ENCODE measurements at places on chromosomes 6 and 20.

DNA sequence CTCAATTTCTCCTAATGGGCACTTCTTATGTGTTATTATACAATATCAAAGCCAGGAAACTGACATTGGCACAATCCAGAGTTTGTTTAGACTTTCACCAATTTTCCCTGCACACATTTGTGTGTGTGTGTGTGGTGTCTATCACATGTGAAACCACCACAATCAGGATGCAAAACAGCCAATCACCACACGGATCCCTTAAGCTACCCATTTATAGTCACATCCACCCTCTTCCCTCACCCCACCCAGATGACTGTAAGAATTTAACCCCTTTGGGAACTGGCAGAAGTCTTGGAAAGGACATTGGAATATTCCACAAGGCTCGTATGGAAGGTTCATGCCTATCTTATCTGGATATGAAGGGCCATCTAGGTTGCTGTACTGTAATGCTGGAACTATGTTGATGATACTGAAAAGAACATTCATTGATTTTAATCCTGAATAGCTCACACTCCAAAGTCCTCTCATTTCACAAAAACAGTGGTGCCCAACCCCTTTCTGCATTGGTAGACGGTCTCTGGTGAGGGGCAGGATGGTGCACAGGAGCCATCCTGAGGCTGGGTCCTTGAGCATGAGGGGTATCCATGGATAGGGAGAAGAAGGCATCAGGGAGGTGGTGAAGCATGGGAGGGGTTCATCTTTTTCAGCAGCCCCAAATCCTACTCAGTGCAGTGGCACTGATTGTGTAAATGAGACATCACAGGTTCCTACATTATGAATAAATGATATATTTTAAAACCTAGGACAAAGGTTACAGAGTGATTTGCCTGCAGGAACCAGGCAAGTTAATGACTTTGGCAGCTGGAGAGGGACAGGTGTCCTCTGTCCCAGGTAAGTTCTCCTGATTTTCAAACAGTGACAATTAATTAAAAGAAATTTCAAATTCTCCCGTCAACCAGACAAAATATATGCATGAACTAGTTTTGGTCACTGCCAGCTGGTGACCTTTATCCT lies 12.1 kb upstream of the CTCFL start:
- DNase-seq: no peak

GRCh38 chr6:13124131-13124530 lies 204.2 kb downstream of the TBC1D7 start:
- no peak for DNase-seq

DNA sequence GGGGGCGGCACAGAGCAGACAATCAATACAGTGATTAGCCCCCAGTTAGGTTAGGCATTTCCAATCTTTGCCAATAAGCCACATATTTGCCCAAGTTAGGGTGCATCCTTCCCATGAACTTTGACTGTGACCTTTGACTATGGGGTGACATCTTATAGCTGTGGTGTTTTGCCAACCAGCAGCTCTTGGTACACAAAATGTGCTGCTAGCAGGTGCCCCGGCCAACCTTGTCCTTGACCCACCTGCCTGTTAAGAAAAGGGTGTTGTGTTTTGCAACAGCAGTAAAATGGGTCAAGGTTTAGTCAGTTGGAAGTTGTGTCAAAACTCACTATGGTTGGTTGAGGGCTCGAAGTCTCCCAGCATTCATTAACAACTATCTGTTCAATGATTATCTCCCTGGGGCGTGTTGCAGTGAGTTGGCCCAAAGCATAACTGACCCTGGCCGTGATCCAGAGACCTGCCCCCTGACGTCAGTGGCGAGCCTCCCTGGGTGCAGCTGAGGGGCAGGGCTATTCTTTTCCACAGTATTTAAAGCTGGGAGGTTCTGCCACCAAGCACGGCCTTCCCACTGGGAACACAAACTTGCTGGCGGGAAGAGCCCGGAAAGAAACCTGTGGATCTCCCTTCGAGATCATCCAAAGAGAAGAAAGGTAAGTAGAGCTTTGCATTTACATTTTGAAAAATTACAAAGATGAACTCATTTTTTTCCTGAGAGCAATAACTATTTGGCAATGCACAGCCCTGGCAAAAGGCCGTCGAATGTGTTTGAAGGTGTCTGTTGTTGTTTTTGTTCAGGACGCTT lies at the start of gene PCK1:
Gene PCK1, plus strand, starts transcription at position 557 of the 802 bp plus-strand sequence. CDS start 302 bp downstream, outside the sequence.
- no peak for DNase-seq

DNA sequence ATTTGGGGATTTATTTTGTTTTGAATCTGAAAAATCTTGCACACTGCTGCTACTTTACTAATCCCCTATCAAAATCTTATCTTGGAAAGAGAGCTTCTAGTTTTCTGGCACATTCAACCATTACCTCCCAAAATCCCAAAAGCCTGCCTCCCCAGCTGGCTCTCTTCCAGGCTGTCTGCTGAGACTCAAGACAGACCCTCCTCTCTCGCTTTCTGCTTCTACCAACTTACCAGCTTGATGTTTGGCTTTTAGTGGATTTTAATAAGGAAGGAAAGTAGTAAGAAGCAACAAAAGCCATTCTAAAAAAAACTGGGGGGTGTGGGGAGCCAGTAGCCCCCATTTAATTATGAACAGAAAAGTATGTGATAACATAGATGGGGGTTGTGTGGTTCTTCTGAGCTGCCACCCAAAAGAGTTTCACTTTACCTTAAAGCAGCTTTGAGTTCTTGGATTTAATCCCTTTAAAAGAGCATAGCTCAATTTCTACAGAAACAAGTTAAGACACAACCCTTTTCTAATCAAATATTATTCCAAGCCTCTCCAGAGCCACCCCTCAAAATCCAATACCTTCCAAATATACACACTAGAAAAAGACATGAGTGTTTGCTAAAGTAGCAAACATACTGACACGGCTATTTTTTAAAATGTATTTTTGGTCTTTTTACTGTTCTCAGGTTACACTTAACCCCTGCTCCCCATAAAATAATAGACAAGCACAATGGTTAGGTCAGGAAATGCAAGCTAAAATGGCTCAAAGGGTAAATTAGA lies 71.7 kb downstream of the ATP9A start:
- DNase-seq: no peak

- DNase-seq: no peak
These were observed at the start of gene SPINT3 for GRCh38 chr20:45515147-45515913. TSS of gene SPINT3 (minus strand) at chr20:45515622. CDS start at chr20:45515608, 14 bp downstream.

DNA sequence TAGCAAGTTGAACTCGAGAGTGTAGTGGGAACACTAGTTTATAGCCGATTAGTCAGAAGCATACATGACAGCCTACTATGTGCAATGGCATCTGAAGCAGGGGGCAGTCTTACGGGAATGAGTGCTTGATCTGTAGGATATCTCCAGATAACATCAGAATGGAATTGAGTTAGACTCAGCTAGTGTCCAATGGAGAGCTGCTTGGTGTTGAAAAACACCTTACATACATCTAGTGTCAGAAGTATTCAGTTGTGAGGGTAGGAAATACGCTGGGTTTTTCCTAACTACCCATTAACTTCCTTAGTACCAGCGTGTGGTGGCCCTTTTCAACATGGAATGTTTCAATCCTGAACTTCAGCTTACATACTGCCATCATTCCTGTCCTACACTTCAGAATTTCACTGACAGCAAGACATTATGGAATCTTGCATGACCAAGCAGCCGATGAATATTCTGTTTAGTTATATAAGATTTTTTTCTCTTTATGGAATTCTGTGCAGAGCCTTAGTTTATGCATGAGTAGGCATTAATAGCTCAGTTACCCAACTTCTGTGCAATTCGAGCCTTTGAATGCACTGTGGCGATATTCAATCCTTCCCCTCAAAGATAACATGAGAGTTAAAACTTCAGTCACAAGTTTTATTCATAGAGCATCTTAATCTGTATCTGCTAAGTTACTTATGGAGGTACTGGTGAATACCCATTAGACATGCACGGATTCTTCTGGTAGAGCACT lies 218.6 kb upstream of the MOCS1 start:
- no peak for DNase-seq

DNA sequence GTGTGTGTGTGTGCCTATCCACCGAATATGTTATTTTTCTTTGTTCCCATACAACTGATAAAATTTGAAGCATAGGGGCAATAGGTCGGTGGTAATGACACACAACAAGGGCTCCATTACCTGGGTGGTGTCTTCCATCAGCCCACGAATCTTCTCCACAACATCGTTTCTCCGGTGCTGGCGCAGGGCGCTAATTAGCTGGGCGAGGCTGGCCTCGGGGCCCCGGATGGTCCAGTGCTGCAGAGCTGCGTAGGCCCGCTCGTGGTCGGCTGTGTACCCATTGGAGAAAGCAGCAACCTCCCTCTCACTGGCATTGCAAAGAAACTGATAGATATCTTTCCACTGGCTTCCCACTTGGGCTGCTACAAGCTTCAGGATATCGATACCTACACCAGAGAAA lies 56.6 kb downstream of the TNFRSF21 start:
- no peak for DNase-seq

DNA sequence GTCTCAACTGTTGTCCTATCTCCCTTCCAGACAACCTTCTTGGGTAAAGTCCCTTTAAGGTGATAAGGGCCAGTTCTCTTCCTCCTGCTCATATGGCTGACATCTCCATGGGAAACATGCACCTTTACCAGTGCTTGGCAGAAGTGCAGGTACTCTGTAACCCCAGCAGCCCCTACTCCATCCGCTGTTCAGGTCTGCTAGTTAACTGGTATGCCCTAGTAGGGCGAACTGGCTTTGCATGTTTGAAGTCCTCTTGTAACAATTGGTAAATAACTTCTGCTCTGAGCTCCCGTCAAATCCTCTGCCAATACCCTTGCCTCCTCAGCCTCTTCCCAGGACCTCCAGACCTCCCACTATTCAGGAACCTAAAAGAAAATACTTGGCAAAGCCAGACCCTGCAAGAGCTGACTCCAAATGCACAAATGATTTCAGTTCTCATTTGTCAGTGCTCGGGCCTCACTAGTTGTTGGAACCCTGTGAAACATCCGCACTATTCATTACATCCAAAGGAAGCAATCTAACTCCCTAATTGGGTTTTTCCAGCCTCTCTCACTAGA lies 703.7 kb downstream of the MAFB start:
- DNase-seq: no peak

DNA sequence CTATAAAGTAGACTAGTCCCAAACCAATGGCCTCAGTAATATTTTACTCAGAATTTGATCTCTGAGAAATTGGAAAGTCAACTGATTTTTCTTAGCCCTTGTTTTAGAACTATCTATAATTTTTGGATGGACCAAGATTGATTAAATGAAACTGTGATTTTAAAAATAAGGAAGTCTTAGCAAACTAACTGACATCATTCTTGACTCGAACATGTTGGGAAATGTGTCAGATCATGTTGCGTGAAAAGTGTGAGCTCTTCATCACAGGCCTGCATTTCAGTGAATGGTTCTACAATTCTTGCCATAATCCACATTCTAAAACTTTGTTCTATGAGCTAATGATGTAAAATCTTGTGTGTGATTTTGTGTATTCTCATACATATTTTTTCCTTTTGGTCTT lies 11.0 kb downstream of the TNFAIP3 start:
- no peak for DNase-seq

DNA sequence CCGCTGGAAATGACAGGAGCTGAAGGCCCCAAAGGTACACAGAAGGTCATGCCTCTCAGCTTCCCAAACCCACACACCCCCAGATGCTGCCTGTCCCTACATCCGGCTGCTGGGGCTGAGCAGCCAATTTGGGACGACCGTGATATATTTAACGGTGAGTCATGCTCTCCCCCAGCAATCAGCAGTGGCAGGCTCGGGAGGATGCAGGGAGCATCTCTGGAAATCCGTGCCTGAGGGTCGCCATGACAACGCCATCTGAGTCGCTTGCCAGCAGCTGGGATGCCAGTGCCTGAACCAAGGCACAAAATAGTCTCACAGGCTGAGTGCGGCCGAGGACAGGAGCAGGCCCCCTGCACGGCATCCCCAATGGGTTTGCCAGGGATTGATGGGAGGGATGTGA lies 57.9 kb downstream of the KCNB1 start:
- DNase-seq: no peak

- no peak for DNase-seq
These were observed 33.0 kb downstream of the CARMIL1 start for GRCh38 chr6:25312034-25312620.

GRCh38 chr6:131067521-131067920 lies 4.5 kb upstream of the EPB41L2 start:
- no peak for DNase-seq

GRCh38 chr6:124777863-124778262 lies 184.4 kb upstream of the RNF217 start:
- DNase-seq: no peak

- DNase-seq: peak; percentile 37
These were observed 83.9 kb downstream of the SOD2 start for GRCh38 chr6:159608961-159609651.

GRCh38 chr6:48183178-48183577 lies 72.2 kb upstream of the PTCHD4 start:
- DNase-seq: no peak

DNA sequence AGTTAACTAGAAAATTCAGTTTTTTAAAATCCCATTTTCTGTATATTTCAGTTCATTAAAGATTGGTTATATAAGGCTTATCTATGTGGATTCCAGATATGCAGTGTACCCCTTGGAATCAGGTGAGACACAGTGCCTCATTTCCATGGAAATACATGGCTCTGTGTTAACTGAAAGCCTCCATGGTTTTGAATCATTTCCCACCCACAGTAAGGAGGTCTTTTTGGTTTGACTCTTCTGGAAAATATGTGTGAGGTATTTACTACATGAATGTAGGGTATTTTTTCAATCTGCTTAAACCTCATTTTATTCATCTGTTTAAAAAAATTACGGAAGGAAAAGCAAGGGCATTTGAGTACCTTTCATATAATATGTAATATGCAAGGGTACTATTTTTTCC lies 25.5 kb downstream of the RNF144B start:
- DNase-seq: no peak

GRCh38 chr20:36101192-36101591 lies 53.3 kb upstream of the EPB41L1 start:
- no peak for DNase-seq

DNA sequence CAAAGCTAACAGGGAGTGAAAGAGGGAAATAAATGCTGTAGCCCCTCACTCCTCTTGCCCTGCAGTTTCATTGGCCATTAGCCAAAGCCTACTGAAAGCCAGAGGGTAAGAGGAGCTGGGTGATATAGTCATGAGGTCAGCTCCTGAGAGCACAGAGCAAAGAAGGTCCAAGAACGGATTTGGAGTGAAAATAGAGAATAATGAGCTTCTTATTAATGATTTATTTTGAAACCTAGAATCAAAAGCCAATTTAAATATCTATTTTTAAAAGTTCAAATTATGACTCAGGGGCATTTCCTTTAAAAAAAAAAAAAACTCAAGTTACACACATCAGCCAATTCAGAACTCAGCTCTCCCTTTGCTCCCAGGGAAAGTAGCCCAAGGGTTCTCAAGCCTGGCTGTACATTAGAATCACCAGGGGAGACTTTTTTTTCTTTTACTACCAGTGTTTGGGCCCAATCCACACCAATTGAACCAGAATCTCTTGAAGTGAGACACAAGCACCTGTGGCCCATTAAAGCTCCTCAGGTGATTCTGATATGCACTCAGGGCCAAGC lies 79.1 kb downstream of the SNAP25 start:
- no peak for DNase-seq

GRCh38 chr20:62765021-62765420 lies 31.3 kb upstream of the MRGBP start:
- DNase-seq: no peak

All from epithelial cell of prostate (primary cell).